ENCODE measurements at places on chromosomes 4 and X.

GRCh38 chr4:70901607-70901983, 574 bp upstream of the MOB1B start:
- no peak for DNase-seq

- no peak for DNase-seq
Observed at GRCh38 chr4:88791274-88791673, 93.6 kb upstream of the NAP1L5 start.

DNA sequence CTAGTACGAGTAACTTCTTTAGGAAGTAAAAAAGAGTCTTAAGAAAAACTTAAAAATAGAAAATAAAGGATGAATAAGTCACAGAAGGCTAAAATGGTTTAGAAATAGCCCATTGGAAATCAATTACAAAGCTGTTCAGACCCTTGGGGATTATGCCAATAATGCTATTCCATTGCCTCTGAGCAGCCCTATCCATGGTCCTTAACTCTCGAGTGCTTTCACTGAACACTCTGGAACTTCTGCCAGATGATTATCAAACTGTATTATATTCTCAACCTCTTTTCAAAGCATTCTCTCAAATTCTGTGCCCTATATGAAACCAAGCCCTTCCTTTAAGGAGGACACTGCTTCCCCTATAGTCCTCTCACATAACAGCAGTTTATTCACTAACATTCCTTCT, 17.0 kb downstream of the SLC9B1 start:
- no peak for DNase-seq

GRCh38 chrX:116657071-116657470, 194.3 kb upstream of the CT83 start:
- no peak for DNase-seq

DNA sequence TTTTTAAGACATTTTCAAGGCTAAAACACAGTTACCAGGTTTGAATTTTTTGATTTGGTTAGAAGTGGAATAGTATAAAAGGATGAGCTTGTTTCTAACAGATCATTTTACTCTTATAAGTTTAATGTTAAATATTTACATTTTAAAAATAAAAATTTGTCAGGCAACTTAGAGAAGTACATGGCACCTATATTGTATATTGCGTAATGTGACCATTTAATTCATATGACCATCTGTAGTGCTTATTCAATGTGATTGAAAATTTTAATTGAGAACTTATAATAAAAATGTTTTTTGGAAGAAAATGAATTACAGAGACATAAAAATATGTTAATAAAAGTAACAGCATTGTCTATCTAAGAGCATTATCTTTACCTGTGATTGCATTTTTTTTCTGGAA, 1632.4 kb downstream of the RPA4 start:
- DNase-seq: no peak

GRCh38 chr4:148078061-148078460, 346.2 kb downstream of the ARHGAP10 start:
- no peak for DNase-seq

DNA sequence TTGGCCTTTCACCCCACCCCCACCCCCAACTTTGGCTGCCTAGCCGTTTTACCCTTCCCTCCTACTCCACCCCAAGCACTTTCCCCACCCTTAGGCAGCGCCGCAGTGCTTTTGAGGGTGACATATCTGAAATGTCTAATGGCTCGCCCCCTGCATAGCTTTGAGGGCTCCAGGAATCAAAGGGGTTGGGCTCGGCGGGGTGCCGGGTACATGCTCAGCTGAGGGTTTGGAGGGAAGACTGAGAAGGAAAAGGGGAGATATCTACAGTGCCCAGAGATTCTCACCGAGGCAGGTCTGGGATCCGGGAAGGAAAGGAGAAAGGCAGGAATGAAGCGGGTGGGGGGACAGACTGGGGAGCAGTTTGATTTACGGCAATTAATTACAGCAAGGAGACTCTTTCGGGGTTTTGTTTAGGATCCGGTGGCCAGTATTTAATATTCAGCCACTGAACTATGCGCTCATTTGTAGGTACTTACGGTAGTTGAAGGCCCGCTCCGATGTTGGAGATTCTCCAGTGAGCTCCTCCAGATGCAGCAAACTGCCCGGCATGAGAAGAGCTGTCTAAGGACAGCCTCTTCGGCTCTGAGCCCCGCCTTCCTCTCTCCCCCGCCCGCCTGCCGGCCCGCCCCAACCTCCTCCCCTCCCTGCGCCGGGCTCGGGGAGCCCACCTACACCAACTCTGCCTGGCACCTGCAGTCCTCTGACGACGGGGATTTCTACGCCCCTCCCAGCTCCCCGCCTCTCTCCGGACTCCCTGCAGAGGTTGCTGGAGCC, at the start of gene IGSF1:
Gene IGSF1 (minus strand): TSS at position 569 of the 774 bp plus-strand sequence. CDS start 2,632 bp downstream, outside the sequence.
- DNase-seq: no peak

DNA sequence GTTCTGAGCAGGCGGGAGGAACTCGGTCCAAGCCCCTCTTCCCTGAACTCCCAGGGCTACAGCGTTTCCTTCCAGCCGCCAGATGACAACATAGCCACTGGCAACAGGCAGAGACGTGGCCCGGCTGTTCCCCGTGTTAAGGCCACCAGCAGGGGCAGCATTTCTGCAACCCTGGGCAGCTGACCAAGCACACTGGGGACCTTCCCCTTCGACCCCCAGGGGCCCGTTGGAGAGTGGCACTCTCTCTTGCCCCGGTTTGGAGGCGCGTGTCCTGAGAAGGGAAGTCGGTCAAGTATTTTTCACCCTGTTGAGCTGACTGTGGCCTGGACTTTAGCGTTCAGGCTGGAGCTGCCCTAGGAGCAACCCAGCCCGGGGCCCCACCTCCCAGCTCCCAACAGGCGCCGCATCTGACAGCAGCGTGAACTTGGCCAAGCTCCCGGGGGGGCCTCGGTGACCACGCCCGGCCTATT, 37.6 kb downstream of the ZBTB49 start:
- no peak for DNase-seq

- no peak for DNase-seq
Observed at GRCh38 chrX:7215842-7216241, 67.9 kb upstream of the PUDP start.

GRCh38 chrX:129565046-129565650, 25.1 kb downstream of the OCRL start:
- DNase-seq: no peak

- DNase-seq: peak; percentile 70
Observed at GRCh38 chrX:131752493-131753198, 208.8 kb downstream of the OR13H1 start.

- no peak for DNase-seq
Observed at GRCh38 chrX:25068340-25068739, 52.6 kb upstream of the ARX start.

GRCh38 chr4:18980516-18981233, 959.1 kb upstream of the LCORL start:
- DNase-seq: no peak

DNA sequence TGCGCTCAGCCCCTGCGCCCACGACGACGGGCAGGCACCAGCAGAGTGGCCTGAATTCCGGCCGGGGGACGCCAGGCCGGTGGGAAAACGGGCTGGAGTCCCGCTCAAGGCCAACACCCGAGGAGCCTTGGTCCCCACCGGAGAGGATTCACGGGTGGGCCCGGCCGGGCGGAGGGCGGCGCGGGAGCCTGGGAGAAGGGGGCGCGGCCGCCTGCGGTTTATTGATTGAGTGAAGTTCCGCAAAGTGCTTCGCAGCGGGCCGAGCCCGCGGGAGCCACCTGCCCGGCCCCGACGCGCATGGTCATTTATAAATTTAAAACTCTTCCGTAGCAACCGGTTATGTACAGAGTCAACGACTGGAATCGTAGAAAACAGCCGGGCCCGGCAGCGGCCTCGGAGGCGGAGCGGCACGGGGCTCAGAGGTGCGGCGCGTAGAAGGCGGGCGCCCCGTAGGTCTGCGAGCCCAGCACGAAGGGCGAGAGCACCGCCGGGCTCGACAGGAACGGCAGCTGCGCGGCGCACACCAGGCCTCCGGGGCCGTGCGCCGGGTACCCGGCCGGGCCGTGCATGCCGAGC, 3.6 kb downstream of the NKX1-1 start:
- no peak for DNase-seq

DNA sequence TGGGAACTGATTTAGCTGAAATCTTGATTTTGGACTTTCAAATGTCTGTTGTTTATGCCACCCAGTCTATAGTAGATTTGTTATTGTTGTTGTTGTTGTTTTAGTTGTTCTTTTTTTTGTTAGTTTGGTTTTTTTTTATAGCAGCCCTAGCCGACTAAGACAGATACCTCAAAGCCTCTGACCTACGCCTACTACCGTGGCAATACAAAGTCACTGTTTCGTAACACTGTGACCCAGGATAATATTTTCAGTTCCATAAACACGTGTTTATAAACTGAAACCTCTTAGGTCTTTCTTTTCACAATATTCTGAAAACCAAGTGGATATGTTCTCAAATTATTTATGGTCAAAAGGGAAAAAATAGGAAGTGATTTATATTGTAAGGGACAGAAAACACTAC, 32.8 kb downstream of the VCX2 start:
- no peak for DNase-seq

GRCh38 chr4:61406677-61407076, 206.6 kb downstream of the ADGRL3 start:
- no peak for DNase-seq

DNA sequence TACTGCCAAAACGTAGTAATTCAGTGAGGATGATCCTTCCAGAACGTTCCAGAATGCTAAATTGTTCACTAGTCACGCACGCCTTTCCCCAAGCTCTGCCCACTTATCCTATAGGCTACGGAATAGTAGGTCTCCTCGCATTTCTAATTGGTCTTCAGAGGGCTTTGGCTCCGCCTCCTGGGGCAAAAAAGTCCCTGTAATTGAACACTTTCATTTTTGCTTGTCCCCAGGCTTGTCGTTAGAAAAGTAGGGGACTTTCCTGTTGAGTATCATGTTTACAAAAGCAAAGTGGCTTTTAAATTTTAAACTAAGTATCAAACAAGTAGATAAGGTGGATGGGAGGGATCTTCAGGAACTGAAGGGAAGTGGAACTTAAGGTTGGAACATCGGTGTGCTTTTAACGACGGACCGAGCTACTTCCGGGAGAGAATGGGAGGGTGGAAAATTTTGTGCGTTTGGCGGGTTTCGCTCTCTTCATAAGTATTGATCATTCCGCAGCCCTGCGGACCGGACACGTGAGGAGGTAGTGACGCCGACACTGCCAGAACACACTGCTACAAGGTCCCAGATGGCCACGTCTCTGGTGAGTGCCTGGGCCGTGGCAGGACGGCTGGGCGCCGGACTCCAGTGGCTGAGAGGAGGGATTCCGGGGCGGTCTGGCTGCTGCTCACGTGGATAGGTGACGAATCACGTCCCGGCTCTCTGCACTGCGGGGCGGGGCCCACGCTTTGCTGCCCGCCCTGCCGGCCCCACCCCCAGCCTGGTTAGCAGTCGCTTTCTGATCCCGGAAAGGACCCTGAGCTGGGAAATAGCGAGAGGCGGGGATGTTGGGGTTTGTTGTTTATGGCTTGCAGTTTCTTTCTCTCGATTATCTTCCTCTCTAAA, at the start of gene NXT2:
Gene NXT2 (plus strand): TSS at position 406 of the 885 bp plus-strand sequence. CDS start 163 bp downstream, at position 569.
- peak; percentile 92 for DNase-seq

DNA sequence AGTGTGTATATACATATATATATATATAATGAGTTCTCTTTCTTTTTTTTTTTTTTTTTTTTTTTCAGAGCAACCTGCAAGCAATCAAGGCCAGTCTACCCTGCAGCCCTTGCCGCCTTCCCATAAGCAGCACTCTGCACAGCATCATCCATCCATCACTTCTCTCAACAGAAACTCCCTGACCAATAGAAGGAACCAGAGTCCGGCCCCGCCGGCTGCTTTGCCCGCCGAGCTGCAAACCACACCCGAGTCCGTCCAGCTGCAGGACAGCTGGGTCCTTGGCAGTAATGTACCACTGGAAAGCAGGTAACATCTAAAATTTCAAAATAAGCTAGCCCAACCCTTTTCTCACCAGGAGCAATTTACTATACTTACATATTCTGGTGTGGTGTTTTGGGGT, 316.3 kb downstream of the DCTD start:
- no peak for DNase-seq

DNA sequence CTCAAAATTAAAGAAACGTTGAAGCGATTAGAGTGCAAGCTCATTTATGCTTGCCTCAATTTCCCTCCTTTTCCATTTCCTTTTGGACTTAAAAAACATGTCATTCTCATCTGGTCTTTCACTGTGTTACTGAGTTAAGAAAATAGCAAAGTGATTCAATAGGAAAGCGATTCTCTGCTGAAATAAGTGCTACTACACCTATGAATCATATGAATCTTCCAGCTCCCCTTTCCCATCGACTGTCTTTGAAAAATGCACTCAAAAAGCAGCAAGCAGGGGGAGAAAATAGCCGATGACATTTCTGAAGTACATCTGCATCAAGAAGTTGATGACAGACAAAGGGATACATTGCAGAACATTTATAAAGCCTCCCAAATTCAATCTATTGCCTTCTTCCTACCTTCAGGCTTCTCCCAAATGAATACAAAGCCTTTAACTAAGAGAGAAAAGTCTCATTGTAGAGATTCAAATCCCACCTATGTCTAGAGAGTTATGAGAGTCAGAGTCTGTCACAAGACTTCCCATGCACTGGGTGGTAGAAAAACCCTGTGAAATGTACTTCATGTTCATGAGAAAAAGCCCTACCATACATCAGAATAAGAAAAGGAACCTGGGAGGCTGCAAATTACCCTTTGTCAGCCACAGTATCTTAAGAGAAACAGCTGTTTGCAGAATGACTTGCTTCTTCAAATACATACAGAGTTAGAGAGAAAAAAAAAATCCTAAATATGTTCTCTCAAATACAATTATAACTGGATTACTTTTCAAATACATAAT, 78.9 kb downstream of the MBNL3 start:
- no peak for DNase-seq

- DNase-seq: no peak
Observed at GRCh38 chr4:71941001-71941400, 90.8 kb upstream of the NPFFR2 start.

DNA sequence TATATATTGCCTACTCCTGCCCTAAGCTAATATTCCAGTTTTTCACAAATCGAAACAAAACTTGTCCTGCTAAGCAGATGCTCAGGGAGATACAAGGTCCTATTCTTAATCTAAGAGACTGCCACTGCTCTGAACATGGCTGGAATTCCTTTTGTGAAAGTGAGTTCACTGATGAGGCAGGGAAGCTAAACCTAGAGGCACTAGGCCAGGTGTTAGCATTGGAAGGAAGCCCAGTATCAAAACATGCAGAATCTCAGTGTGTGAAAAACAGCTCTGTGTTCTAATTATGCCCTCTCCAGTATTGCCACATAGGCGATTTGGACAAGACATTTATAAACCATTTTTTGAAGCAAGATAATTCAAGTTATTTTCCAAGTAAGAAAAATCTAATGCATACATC, 47.6 kb downstream of the ABCG2 start:
- no peak for DNase-seq

DNA sequence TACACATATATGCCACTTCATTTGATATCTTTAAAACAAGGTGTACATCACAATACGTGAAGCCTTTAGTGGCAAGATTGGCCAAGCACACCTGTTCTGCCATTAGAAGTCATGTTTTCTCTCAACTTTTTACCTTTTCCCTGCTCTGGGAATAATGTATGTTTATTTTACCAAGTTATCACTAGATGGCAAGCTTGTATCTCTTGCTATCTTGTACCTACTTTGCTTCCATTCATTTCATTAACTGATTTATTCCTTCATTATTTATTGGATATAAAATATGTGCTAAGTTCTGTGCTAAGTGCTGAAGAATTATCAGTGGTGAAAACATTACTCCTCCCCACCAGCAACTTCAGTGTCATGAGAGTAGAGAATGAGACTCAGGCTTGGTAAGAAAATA, 245.5 kb downstream of the ANK2 start:
- no peak for DNase-seq

GRCh38 chr4:159498446-159499115, 395.7 kb downstream of the RAPGEF2 start:
- DNase-seq: no peak

- peak; percentile 10 for DNase-seq
Observed at GRCh38 chr4:7382634-7383014, 52.1 kb downstream of the PSAPL1 start.

Data from natural killer cell treated with Interleukin-12 subunit alpha and Interleukin-12 subunit beta and Interleukin-15 and Interleukin-18, amount 100 ng/mL, for 72 hours (primary cell).